ENCODE measurements at places on chromosomes 4 and X.

GRCh38 chrX:85941275-85941674 lies 106.1 kb downstream of the CHM start:
- DNase-seq, result no peak

- DNase-seq, result no peak
These were observed 22.8 kb upstream of the SPON2 start for GRCh38 chr4:1195109-1195671.

GRCh38 chr4:126591583-126591982 lies 1041.2 kb upstream of the INTU start:
- DNase-seq, result no peak

- no peak for DNase-seq
These were observed 53.9 kb upstream of the MMAA start for GRCh38 chr4:145565328-145565727.

DNA sequence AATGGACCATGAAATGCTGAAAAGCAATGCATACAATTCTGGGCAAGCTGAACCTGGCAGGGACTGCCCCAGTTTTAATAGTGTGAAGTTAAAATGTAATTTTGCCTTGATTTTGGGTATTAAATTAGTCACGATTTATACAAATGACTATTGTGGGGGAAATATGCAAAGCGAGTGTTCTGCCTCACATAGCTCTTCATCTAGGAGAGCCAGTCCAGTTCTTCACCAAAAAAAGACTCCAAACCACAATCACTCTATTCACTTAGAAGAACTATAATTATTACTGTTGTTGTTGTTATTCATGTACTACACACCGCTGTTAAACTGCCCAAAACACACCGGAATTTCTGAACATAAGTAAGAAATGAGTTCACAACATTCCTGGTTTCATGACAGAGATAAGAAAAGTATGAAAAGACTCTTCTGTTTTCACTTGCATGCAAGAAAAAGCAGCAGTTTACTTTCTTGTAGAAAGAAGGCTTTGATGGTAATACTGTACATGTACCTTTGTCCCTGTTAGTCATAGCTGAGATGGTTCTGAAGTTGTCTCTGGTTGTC lies 101.9 kb downstream of the QRFPR start:
- DNase-seq, result no peak

GRCh38 chr4:143253166-143253565 lies 68.4 kb downstream of the USP38 start:
- no peak for DNase-seq

DNA sequence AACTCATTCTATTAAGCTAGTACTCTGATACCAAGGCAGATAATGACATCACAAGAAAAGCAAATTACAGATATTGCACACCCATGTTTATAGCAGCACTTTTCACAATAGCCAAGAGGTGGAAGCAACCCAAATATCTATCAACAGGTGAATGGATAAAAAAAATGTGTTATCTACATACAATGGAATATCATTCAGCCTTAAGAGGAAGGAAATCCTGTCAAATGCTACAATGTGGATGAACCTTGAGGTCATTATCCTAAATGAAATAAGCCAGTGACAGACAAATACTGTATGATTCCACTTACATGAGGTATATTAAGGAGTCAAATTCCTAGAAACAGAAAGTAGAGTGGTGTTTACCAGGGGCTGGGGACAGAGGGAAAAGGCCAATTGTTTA lies 14.3 kb downstream of the FABP2 start:
- no peak for DNase-seq

Measured in urothelium cell line (cell line).